GM12864 (cell line): ENCODE measurements at places on chromosomes 1 and 21.

- no peak for DNase-seq
Observed at GRCh38 chr1:204108312-204109141, 35.6 kb downstream of the SOX13 start.

DNA sequence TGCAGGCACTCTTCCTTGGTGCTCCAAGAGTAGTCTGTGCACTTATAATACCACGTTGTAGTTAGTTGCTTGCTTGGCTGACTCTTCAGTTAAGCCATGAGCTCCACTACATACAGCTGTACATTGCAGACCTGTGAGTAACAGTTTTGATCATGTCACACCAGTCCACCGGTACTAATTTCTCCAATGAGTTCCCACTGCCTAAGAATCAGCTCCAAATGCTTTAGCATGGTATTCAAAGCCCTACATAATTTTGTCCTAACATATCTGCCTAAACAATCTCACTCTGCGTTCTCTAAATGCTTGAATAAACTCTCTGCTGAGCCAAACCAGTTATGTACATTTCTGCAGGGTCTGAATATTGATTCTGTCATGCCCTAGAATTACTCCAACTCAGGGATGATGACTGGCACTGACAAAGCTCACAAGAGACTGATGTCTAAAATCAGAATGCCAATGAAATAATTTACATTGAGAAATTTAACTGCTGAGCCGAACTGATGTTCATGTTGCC, 200.7 kb downstream of the LHX8 start:
- no peak for DNase-seq

DNA sequence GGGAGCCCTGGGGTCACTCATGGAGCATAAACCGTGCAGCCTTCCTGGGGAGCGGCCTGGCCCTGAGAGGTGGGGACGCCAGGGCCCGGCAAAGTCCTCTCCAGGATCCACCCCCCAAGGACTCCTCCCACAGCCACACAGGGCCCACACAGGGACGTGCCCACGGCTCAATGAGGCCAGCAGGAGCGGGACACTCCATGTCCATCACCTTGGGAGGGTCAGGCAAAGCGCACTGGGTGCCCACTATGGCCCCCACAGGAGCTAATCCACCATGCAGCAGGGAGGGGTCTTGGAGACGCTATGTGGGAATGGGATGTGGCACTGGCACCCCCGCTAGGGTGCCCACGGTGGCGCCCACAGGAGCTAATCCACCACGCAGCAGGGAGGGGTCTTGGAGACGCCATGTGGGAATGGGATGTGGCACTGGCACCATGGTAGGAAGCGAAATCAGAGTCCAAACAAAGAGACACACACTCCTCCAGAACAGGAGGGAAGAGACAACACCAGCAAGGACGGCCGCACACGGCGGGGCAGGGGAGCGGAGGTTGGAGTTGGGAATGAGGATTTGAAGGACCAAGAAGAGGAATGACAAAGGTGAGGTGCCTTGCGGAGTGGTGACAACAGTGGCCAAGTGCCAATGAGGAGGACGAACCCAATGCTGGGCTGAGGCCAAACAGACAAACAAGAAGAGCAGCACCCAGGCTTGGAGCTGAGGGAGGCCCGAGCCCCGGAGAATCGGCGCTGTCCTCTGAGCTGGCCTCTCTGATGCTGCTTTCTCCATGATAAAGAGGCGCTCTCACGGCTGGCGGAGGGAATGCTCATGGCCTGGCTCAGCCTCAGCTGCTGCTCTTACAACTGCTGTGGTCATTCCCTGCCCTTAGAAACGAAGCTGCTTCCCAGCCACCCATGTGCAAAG, 18.1 kb upstream of the SLC19A1 start:
- no peak for DNase-seq

- DNase-seq, result no peak
Observed at GRCh38 chr21:15098908-15099307, 34.1 kb upstream of the NRIP1 start.

DNA sequence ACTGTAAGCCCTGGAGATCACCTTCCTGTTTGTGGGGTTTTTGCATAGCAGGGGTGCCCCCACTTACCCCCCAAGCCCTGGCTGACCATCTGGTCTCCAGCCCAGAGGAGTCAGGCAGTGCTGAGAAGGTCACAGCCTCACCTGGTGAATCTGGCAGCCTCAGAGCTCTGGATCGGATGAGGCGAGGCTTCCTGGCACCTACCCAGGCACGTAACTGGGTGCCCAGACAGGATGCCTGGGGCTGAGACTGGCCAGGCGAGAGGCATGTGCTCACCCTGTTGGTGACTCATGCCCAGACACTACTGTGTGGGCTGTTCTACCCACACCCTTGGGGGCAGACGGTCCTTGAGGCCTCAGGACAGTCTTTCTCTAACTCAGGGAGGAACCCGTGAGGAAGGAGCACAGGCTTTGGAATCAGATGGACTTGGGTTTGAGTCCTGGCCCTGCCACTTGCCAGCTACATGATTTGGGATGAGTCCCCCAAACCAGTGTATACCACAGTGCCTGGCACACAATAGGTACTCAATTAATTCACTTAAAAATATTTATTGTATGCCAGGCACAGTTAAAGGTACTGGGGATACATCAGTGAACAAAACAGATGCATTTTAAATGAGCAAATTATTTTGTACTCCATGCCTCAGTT, 15.1 kb upstream of the PADI3 start:
- DNase-seq, result no peak

DNA sequence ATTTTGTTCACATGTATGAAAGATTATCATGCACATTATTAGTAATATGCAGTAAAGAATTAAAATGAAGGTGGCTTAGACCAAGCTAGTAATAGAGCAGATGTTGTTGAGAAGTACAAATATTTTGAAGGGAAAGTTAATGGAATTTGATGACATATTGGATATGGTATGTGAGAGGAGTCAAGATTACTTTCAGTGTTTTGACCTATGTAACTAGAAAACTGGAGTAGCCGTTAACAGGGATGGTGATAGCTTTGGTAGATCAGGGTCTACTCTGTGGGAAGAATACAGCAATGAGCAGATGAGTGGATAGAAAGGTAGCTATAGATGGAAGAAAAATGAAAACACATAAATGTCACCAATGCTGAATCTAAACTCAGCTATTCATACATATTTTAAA, 163.2 kb upstream of the LRRC7 start:
- no peak for DNase-seq

GRCh38 chr1:101284622-101285218, 47.9 kb downstream of the S1PR1 start:
- DNase-seq, result no peak

GRCh38 chr1:59714966-59715365, 99.8 kb upstream of the HOOK1 start:
- no peak for DNase-seq

- no peak for DNase-seq
Observed at GRCh38 chr1:10880063-10880462, 83.6 kb upstream of the CASZ1 start.

GRCh38 chr1:172895050-172895460, 155.7 kb downstream of the TNFSF18 start:
- DNase-seq, result no peak

- DNase-seq, result no peak
Observed at GRCh38 chr1:74690909-74691308, 17.3 kb upstream of the ERICH3 start.

- no peak for DNase-seq
Observed at GRCh38 chr1:185238447-185238846, 78.6 kb downstream of the IVNS1ABP start.

GRCh38 chr21:40924641-40925040, 77.7 kb upstream of the DSCAM start:
- DNase-seq, result no peak

- no peak for DNase-seq
Observed at GRCh38 chr1:25579292-25580252, 36.2 kb downstream of the LDLRAP1 start.

DNA sequence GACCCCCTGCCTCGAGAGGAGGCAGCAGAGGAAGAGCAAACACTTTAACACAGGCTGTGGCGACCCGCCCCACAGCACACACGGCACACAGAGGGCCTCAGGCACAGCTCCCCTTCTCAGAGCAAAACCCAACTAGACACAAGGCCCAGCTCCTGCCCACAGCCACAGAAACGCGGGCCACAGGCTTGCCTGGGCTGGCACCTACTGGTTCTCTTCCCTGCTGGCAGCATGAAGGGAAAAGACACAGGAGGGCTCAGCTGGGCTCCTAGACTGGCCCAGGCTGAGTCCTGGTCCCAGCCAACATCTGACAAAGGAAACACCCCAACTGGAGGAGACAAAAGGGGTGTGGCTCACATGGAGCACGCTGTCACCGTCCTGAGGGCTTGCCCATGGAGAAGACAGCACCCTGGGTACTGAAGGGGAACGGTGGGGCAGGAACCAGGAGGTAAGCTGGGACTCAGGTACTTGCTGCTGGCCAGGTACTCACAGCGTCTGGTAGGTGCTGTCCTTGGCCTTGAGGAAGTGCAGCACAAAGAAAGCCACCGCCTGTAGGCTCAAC, 3.5 kb downstream of the CD164L2 start:
- no peak for DNase-seq

GRCh38 chr1:116374353-116375147, 1.5 kb downstream of the ATP1A1 start:
- DNase-seq, result no peak

GRCh38 chr1:174114788-174115448, 44.4 kb upstream of the RABGAP1L start:
- no peak for DNase-seq

GRCh38 chr1:25697435-25698217, 81.0 kb downstream of the MAN1C1 start:
- DNase-seq, result no peak
